ENCODE measurements at places on chromosomes 7 and 10. TPM values are rescaled to one million over a fixed set of nuclear protein-coding genes. Genes with fewer than 3 reads are reported as not detected.

GRCh38 chr10:49144058-49144720 lies 10.4 kb upstream of the FAM170B start:
- H3K27ac ChIP-seq = peak overlapping the region; percentile 3
- peaks cover 24% of the 10 kb centered on the region for H3K4me1 ChIP-seq
- no peak for DNase-seq
- H3K36me3 ChIP-seq = peaks cover 11% of the 10 kb centered on the region

Gene PRSS37
- not detected for total RNA-seq

GRCh38 chr7:108307595-108307994 lies 148.6 kb downstream of the NRCAM start:
- DNase-seq = no peak
- no peaks in the 10 kb centered on the region for H3K36me3 ChIP-seq
- no peak overlapping the region for H3K27ac ChIP-seq
- H3K27me3 ChIP-seq = no peaks in the 10 kb centered on the region

Gene ING3
- 14.9 TPM for total RNA-seq

GRCh38 chr7:50509459-50509858 lies 55.7 kb downstream of the DDC start:
- H3K4me3 ChIP-seq = no peak overlapping the region
- peaks cover 6% of the 10 kb centered on the region for H3K36me3 ChIP-seq

GRCh38 chr10:378930-379704 lies 243.9 kb downstream of the ZMYND11 start:
- no peaks in the 10 kb centered on the region for H3K4me1 ChIP-seq
- DNase-seq = no peak
- no peak overlapping the region for H3K4me3 ChIP-seq
- H3K27me3 ChIP-seq = peaks cover 1% of the 10 kb centered on the region
- H3K36me3 ChIP-seq = peaks cover 35% of the 10 kb centered on the region
- no peak overlapping the region for H3K27ac ChIP-seq

Measured in glutamatergic neuron (in vitro differentiated cells).